ENCODE measurements at places on chromosomes 3 and 15. TPM values are rescaled to one million over a fixed set of nuclear protein-coding genes. Genes with fewer than 3 reads are reported as not detected.

The OIP5 gene
- 6.4 TPM for total RNA-seq

The SYNPR gene
- not detected for total RNA-seq

The IL1RAP gene
- 40.5 TPM for total RNA-seq

The MKRN3 gene
- total RNA-seq: 2.5 TPM

The GOLGA8S gene
- 0.24 TPM for total RNA-seq

The TUBGCP4 gene
- 10.7 TPM for total RNA-seq

The SMAD6 gene
- total RNA-seq: 1.2 TPM

The BOC gene
- total RNA-seq: 19.8 TPM

The BFSP2 gene
- total RNA-seq: not detected

The GRAMD2A gene
- 4.0 TPM for total RNA-seq

The CEP19 gene
- 1.0 TPM for total RNA-seq

- ATAC-seq: peak; percentile 46
These were observed 39.2 kb downstream of the DUT start for GRCh38 chr15:48370460-48370859.

GRCh38 chr15:76752549-76752948 is 152.6 kb downstream of the SCAPER start:
- ATAC-seq: no peak

DNA sequence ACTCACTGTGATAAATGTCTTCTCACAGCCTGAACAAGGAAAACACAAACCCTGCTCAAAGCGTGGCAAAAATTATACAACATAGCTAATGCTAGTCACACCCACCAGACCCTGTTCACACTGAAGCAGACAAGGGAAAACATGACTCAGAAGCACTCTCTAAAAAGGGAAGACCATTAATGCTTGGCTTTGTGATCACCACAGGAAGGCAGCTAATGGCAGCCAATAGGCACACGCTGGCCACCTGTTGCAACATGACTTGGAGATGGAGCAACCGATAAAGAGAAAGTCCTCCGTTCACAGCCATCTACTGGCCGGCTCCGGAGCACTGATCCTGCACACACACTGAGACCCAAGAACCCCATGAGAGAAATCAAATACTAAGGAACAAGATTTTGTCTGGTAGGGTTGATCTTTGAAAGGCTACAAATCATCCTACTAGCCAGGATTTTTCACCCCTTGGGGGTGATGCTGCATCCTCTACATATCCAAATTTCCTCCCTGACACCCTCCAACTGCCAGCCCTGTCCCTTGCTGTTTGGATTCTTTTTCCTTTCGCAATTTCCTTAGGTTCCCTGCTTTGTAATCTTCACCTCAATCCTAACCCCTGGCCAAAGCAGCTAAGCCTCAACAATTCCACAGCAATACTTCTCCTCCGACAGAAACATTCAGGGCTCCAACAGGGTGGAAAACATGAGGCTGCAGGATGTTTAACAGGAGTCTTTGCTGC is 3.2 kb downstream of the ZXDC start:
- peak; percentile 61 for ATAC-seq

DNA sequence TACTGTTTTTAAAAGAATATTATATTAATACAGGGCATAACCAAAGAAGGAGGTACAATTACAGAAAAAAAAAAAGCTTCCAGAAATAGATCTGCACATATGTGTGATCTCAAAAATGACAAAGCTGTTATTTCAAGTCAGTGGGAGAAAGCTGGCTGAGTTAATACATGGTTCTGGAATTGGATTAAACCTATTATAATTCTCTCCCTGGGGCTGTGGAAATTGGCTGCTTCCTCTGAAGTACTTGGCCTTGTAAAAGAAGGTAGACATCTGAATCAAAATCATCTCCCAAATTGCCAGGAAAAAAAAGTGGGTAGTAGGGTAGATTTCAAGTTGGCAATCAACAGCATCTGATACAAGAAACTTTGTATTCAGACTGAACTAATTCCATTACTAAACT is 723.9 kb upstream of the ALCAM start:
- no peak for ATAC-seq

DNA sequence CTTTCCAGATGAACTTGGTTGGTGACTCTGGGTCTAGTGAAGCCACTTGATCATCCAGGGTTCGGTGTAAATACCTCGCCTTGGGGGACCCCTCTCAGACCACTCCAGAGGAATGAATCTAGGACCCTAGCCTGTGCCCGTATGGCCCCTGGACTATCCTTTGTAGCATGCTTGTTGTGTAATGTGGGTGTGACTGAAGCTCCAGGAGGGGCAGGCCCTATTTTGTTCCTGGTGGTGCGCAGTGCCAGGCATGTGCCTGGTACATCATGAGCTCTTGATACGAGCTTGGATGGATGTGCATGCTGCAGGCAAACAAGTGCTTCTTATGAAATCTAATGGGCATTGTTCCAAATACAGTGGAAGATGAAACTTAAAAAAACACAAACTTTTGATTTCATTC is 82.8 kb downstream of the EBLN2 start:
- no peak for ATAC-seq

GRCh38 chr15:90887037-90887481 is 2.8 kb downstream of the FES start:
- no peak for ATAC-seq

GRCh38 chr15:43541785-43542184 is 24.4 kb downstream of the MAP1A start:
- ATAC-seq: no peak

DNA sequence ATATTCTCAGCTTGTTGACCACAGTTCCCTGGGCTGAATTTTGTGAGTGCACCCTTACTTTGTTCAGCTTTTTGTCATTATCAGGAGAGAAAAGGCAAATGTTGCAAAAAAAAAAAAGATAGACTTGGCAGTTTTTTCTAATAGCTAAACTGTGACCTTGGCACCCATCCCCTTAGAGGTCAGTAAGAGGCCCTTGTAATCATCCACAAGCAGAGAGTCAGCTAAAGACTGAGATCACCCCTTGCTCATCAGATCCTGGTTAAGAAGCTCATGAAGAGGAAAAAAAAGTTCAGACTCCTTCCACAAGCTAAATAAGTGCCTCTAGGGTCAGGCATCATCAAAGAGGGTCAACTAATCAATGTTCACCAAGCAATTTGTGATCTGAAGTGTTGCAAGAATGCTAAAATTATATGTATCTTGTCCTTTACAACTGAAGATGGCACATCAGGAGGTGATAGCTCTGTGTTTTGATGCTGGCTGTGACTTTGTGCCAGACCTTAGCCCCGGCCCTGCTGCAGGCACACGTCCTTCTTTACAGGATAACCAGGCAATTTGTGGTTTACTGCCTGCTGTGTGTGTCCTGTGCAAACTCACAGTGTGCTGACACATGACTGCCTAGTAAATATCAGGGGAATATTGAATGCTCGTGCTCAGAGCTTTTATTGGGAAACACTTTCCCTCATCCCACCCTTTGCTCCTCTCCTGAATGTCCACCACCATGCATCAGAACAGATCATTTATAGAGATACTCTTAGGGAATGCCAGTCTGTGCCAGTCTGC is 262.9 kb downstream of the IL5RA start:
- ATAC-seq: no peak

GRCh38 chr3:13620776-13621365 is 71.9 kb downstream of the FBLN2 start:
- no peak for ATAC-seq

GRCh38 chr15:100898661-100899462 is 19.2 kb downstream of the ALDH1A3 start:
- ATAC-seq: no peak

GRCh38 chr15:67146875-67147381 is 81.5 kb downstream of the SMAD3 start:
- ATAC-seq: peak; percentile 93

- ATAC-seq: no peak
These were observed 106.1 kb downstream of the OXNAD1 start for GRCh38 chr3:16370872-16371740.

DNA sequence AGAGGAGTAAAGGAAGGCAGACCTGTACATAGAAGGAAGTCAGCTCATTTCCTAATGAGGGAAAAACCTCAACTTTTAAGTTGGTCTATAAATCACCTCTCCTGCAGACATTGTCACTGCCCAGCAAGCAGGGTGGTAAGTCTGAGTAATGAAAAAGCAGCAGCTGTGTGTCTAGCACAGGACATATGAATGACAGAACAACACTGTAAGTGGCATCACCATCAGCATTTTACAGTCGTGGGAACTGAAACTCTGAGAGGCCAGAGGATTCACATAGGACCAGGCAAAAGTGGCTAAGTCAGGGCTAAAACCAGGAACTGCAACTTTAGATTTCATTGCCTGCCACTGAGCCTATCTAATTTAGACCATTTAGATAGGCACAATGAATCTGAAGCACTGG is 235.6 kb downstream of the CLSTN2 start:
- ATAC-seq: no peak

- ATAC-seq: no peak
These were observed 122.3 kb downstream of the PLD1 start for GRCh38 chr3:171688002-171688401.

DNA sequence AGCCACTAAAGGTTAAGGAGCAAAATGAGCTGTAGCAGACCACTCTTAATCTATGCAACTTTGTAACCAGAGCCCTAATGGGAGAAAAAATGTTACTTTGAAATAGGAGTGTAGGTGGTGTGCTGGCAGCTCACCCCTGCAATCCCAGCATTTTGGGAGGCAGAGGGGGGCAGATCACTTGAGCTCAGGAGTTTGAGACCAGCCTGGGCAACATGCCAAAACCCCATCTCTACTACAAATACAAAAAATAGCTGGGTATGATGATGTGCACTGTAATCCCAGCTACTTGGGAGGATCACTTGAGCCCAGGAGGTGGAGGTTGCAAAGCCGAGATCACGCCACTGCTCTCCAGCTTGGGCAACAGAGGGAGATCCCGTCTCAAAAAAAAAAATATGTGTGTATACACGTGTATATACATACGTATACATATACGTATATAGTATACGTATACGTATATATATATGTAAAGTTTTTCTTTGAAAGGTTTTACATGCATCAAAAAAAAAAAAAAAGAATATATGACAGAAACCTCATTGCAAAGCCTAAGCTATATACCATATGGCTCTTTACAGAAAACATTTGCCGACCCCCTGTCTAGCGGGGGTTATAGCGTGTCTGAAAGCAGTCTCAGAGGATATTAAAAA is 15.7 kb downstream of the CAPN7 start:
- ATAC-seq: no peak

GRCh38 chr15:25789211-25789610 is 73.9 kb downstream of the ATP10A start:
- no peak for ATAC-seq

GRCh38 chr3:53189276-53189675 is 28.3 kb downstream of the PRKCD start:
- no peak for ATAC-seq
